Natural killer cell treated with Interleukin-12 subunit alpha and Interleukin-12 subunit beta and Interleukin-15 and Interleukin-18, amount 100 ng/mL, for 72 hours (primary cell): ENCODE measurements at places on chromosomes 2 and 18. TPM values are rescaled to one million over a fixed set of nuclear protein-coding genes. Genes with fewer than 3 reads are reported as not detected.

DNA sequence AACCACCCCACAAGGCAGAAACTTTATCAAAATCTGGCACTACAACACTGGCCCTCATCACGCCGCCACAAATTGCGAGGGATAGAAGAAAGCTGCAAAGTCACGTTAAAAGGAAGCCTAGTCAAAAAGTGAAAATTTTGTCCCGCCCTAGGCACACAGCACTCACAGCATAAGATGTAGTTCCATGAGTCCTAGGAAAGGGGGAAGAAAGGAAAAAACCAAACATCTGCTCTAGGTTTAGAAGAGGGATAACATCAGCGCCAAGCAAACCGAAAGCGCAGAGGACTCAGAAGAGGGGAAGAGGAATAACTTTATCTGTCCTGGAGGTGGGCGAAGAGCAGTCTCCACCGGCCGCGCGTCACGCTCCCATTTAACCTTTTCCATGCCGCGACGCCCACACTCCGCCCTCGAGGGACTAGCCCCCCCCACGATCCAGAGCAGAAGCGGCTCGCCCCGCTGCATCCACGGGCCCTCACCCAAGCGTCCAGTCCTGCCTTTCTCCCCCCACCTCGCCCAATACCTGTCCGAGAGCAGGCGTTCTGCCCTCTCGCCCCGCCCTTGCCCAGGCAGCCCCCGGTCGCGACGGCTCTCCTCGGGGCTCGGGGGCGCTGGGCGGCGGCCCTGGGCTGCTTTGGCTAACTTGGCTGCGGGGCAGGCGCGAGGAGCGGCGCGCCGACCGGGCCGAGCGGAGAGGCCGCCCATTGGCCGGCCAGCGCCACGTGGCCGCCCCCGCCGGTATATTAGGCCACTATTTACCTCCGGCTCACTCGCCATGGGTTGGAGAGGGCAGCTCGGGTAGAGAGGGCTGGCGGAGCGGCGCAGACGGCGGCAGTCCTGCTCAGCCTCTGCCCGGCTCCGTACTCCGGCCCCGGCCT is at the start of gene HOXD1:
TSS of gene HOXD1 (plus strand) at position 770 of the 875 bp plus-strand sequence. CDS start 134 bp downstream, outside the sequence.
- no peak for DNase-seq

DNA sequence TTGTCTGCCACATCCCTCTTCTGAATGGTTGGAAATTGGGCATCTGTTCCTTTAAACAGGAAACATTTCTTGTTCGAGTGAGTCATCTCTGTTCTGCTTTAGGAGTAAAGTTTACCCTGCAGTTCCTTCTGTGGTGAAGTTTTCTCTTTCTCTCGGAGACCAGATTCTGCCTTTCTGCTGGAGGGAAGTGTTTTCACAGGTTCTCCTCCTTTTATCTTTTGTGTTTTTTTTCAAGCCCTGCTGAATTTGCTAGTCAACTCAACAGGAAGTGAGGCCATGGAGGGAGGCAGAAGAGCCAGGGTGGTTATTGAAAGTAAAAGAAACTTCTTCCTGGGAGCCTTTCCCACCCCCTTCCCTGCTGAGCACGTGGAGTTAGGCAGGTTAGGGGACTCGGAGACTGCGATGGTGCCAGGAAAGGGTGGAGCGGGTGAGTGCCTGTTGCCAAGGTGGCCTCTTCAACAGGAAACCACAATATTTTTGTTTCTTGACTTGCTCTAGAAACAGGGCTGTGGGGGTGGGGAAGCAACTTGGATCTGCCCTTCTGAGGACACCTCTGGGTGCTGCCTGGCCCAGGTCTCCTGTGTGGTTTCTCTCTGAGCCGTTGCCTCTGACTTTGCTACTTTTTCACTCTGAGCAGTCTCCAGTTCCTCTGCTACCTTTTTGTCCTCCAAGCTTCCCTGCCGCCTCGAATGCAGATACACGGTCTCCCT is 2.2 kb upstream of the CASP8 start:
- peak; percentile 85 for DNase-seq

CABLES1 gene
- 0.39 TPM for total RNA-seq

- no peak for DNase-seq
Measured at GRCh38 chr2:124973396-124973795, 948.3 kb downstream of the CNTNAP5 start.

- DNase-seq: no peak
Measured at GRCh38 chr2:88212251-88212790, 42.2 kb downstream of the THNSL2 start.

- DNase-seq: no peak
Measured at GRCh38 chr2:190953257-190953656, 60.7 kb downstream of the STAT1 start.

DNA sequence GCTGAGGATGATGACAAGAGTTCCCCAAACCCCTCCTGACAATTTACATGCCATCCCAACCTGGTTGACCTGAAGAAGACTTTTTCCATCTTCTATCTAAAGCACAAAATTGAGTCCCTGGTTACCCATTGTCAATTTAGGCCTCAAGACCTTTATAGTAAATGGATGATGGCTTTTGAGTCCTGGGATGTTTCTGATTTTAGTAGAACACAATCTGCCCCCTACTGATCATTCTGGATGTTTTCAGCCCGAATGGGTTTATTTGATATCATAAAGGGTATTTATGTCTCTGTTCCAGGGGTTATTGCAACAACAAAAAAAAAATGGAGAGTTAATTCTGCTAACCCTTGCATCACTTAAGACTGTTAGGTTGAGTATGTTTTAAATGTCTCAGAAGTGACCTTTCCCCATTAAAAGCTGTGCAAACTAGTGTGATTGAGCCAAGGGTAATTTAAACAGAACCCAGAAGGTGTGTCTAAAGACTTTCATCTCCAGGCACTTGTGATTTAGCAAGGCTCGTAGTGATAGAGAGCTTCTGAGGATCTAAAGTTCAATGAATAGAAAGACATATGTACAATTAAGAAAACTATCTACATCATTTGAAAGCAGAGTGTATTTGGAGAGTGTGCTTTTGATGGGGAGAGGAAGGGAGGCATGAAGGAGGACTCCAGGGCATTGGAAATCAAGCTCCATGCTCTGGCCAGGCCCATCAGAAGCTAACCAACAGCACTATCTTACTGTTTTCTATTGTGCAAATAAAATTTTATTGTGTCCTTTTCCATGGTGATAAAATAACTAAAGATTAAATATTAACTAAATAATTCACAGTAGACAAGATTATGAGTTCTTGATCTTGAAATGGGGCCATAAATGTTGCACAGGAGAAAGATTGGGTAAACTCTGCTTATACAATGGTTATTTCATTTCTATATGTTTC is 96.6 kb upstream of the NOSTRIN start:
- no peak for DNase-seq

GRCh38 chr2:110740747-110741349 is 8.5 kb downstream of the ACOXL start:
- DNase-seq: no peak

- no peak for DNase-seq
Measured at GRCh38 chr18:35409911-35410310, 32.8 kb upstream of the ZNF396 start.

- DNase-seq: no peak
Measured at GRCh38 chr2:20603791-20604190, 47.1 kb downstream of the HS1BP3 start.

DNA sequence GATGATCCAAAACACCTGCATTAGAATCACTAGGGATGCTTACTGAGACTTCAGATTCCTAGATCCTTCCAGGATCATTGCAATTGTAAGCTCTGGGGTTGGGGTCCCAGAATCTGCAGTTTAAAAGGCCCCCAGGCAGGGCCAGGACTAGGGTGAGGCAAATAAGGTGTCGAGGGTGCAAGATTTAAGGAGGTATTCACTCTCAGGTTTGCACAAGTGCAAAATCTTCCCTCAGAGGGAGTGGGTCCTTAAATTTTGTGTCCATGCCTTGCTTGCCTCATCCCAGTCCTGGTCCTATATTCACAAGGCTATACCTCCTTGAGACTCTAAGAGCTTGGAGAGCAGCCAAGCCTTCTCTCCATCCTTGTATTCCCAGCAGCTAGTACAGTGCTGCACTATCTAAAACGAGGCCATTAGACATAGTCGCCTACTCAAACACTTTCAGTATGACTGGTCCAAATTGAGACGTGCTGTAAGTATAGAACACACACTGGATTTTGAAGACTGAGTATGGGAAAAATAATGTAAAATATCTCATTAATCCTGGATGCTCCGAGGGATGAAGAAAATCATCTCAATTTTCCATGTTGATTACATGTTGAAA is 31.6 kb upstream of the MREG start:
- DNase-seq: no peak

DNA sequence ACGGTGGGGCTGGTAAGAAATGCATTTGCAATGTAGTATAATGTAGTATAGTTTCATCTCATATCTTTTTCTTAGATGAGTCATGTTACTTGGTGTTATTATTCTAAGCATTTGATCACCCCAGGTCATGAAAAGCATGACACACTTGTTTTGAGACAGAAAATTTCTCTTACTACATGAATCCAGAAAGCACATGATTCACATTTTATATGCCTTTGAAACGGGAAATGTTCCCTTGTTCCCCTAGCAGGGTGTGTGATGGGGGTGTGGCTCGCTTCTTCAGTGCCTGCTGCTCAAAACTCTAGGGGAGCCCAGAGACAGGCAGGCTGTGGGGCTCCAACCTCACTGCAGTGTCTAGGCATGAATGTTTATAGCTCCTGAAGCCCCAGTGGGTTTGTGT is 116.0 kb upstream of the RAB27B start:
- no peak for DNase-seq

GRCh38 chr18:29501952-29502351 is 1325.0 kb upstream of the CDH2 start:
- no peak for DNase-seq

PIEZO2 gene
- total RNA-seq: not detected

GRCh38 chr2:237998530-237998929 is 31.7 kb downstream of the UBE2F start:
- DNase-seq: no peak

GRCh38 chr2:155382776-155383175 is 684.3 kb downstream of the KCNJ3 start:
- no peak for DNase-seq

- DNase-seq: no peak
Measured at GRCh38 chr18:46859855-46860254, 57.5 kb downstream of the PIAS2 start.

GRCh38 chr2:30213326-30213725 is 18.0 kb upstream of the LBH start:
- DNase-seq: no peak

DNA sequence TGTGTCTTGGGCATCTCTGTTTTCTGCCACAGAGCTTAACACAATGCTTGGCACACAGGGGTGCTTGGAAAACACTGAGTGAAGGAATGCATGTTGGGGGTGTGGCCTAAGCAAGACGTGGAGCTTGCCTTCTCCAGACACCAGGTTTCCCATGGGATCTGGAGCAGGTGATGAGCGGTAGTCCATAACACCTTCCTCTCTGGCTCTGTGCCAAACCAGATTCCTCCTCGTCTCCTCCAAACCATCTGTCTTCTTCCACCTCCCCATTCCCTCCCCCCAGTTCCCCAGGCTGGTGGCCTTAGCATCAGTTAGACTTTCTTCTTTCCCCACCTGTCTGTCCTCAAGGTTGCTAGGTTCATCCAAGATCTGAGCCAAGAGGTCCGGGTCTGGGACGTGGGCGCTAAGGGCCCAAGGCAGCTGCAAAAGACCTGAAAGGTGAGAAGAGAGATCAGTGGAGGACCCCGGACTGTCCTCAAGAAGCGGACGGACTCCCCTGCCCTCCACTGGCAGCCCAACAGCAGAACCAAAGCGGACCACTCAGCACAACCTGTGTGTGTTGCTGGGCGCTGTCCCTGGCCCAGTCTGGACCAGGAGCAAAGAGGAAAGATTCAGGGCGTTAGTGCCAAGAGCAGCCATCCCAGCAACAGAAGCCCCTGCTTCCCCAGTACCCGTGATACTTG is 1.2 kb upstream of the ITM2C start:
- DNase-seq: no peak

DNA sequence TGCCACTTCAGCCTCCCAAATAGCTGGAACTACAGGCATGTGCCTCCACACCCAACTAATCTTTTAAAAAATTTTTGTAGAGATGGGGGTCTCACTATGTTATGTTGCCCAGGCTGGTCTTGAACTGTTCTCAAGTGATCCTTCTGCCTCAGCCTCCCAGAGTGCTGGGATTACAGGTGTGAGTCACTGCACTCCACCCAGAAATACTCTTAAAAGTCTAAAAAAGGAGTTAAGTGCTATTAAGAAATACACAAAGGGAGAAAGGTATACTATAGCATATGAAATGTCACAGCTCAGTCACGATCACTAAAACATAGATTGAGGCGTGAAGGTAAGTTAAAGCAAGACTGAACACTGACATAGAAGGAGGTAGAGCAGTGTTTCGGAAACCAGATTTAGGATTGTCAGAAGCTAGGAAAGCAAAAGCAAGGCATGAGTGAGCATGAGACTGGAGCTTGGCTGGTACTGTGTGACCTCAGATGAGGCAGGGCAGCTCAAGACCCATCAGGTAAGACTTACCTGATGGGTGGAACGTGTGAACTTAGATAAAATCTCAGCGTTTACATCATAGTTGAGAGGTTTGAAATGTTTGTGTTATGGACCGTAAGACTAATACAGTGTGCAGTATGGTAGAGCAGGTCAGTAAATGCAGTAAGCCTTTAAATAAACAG is 9.2 kb downstream of the CCNYL1 start:
- DNase-seq: no peak

SCYGR3 gene
- not detected for total RNA-seq

TRABD2A gene
- total RNA-seq: 18.3 TPM
